ENCODE measurements at places on chromosomes 2 and 18.

- DNase-seq: no peak
Measured at GRCh38 chr18:75376004-75376403, 51.5 kb downstream of the SMIM21 start.

- no peak for DNase-seq
Measured at GRCh38 chr2:71689968-71690834, 236.8 kb downstream of the DYSF start.

GRCh38 chr2:40240070-40240469 is 211.8 kb downstream of the SLC8A1 start:
- DNase-seq: peak; percentile 82

DNA sequence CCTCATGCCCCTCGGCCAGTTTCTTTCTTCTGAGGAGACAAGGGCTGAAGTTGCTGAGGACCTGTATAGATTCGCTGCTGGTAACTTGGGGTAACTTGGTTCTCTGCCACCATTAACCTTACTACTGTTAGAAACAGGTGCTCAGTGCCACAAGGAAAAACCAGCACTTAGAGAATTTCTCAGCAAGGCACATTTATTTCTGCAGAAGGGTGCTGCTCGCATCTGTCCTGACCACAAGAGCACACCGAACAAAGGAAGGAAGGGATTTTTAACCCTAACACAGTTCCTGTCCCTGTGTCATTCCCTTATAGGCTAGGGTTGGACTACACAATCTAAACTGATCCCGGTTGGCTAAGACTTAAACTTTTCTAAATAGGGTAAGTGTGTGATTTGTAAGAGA is 154.1 kb downstream of the SOCS6 start:
- DNase-seq: no peak

DNA sequence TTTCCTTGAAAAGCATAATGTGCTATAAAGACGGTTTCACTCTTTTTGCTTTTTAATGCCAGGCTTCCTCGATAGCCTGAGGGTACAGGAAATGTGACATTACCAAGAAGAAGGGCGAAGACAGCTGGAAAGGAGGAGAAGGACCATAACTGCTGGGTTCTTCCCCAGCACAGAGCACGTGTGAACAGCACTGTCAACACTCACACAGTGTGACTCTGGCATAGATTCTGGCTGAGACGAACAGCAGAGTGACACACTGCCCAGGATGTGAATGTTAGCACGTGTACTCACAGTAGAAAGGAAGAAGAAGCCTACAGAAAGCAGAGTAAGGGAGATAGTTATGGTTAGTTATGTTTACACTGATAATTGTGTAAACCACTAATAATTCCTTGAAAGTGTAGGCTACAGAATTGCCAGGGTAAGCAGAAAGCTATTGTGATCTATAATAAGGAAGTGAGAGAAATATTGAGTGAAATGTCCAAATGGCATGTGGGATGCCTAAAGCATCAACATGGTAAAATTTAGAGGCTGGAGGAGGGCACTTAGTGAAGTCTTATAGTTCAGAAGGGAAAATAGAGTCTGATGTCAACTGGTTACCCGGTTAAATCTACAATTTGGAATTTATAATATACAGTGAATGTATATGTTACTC is 198.2 kb downstream of the DLGAP1 start:
- no peak for DNase-seq

GRCh38 chr2:80291656-80292055 is 12.9 kb downstream of the LRRTM1 start:
- no peak for DNase-seq

GRCh38 chr2:25257032-25257552 is 84.6 kb downstream of the DNMT3A start:
- no peak for DNase-seq

GRCh38 chr2:124478761-124479160 is 453.7 kb downstream of the CNTNAP5 start:
- no peak for DNase-seq

DNA sequence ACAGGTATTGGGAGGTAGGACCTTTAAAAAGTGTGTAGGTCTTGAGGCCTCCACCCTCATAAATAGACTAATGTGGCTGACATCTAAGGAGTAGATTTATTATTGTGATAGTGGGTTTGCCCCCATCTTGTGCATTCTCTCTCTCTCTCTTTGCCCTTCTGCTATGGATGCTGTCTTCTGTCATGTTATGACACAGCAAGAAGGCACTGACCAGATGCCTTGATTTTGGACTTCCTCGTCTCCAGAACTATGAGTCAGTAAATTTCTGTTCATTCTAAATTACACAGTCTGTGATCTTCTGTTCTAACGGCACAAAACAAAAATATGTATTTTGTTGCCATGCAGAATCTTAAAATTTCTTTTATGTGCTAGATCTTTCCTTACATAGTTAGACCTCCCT is 66.9 kb downstream of the ATAD2B start:
- DNase-seq: no peak

GRCh38 chr2:203689426-203690116 is 16.9 kb upstream of the CD28 start:
- no peak for DNase-seq

DNA sequence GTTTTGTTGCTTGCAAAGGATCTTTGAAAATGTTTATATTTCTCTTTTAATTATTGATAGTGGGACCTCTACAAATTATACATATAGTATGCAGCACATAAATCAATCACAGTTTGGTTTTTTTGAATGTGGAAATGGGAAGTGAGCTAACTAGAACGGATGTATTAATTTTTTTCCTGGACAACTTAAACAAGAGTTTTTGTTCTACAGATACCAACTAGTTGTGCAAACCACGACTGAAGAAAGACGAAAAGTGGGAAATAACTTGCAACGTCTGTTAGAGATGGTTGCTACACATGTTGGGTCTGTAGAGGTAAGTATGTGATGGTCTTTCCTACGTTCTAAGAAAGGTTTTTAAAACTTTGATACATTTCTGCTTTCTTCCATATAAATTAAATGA is 39.2 kb downstream of the NDC80 start:
- DNase-seq: no peak

- DNase-seq: no peak
Measured at GRCh38 chr2:177164131-177164530, 48.5 kb upstream of the HNRNPA3 start.

- no peak for DNase-seq
Measured at GRCh38 chr2:221309892-221310583, 262.1 kb downstream of the EPHA4 start.

- DNase-seq: no peak
Measured at GRCh38 chr2:48312126-48312525, 217.8 kb upstream of the STON1 start.

DNA sequence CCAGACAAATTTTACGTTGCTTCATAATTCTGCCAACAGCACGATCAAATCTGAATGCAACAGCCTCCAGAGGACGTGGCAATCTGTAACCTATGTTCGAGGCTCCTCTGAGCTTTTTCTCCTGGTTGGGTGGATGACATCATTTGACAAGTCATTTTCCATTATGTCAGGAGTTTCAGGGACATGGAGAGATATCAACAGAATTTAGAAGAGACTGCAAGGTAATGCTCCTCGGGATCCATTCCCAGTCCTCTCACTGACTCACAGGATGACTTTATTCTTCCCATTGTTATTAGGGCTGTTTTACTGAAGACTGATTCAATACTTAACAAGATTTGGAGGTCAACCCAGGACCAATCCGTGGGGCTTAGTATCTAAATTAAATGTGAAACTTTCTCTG is 72.5 kb upstream of the RNF152 start:
- DNase-seq: no peak

DNA sequence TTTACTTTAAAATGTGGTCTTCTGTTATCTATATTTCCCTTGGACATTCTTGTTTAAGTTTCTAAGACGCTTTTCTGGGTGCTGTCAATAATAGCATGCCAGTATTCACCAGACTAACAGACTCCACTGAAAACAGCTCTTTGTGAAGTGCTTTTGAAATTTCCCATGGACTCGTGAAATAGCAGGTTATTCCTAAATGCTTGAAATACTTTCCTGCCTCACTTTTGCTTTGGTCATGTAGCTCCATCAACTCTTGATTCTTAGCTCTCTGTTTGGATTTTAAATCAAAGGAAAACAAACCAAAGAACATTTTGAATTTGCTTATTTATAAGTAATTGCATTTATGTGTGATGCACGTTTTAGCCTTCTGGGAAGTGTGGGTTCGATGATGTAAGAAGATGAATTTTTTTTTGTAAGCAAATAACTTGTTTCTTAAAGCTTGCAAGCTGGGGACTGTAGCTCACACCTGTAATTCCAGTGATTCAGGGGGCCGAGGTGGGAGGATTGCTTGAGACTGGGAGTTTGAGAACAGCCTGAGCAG is 147.8 kb downstream of the WDSUB1 start:
- DNase-seq: no peak

- DNase-seq: no peak
Measured at GRCh38 chr2:185567196-185567595, 171.4 kb upstream of the FSIP2 start.
